ENCODE measurements at places on chromosomes 1 and 21.

DNA sequence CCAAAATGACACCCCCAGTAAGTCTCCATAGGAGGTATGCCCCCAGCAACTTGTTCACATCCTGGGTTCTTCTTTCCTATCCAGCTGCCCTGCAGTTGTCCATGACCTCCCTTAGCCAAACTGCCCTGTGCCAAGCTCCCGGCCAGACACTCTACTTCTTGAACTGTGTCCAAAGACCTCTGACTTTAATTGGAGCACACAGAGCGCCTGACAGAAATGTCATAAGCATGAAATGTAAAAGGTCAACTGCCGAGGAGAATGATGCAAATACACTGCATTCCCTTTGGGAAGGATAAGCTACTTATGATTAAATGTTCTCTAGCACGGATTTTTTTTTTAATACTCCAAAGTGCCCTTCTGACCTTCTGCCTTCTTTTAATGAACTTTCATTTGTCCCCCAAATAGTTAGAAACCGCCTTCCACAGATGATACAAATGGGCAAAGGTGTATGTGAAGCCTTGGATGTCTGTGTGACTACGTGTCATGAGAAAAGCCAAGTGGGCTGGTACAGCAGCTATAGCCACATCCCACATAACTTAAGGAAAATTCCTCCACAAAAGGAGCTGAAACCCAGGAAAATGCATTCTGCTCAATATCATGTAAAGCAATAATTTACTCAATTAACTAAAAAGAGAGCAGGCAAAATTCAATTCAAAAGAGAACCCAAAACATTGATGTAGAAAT, 26.8 kb downstream of the PALMD start:
- DNase-seq: no peak

- DNase-seq: no peak
Measured at GRCh38 chr1:27015260-27015659, 2.6 kb upstream of the TENT5B start.

GRCh38 chr1:39130325-39130724, 74.2 kb upstream of the MACF1 start:
- no peak for DNase-seq

DNA sequence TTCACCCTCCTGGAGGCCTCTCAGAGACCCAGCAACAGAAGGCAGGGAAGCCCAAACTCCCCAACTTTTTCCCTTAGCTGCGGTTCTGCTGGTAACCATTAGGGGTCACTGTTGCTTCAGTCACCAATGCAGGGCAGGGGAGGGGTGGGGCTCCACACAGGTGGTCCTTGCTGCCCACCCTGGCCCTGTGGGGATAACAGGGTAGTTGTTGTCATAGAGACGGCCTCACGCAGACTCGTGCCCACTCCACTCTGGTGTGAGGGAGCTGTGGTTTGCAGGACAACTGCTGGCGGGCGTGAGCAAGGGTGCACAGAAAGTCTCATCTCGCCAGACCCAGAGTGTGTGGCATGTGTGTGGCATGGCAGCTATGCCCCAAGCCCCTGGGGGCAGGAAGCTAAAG, 19.9 kb downstream of the INSRR start:
- DNase-seq: no peak

- DNase-seq: no peak
Measured at GRCh38 chr1:163267962-163268361, 53.8 kb upstream of the NUF2 start.

GRCh38 chr1:189500778-189501177, 976.9 kb downstream of the BRINP3 start:
- no peak for DNase-seq

GRCh38 chr1:226950871-226951270, 10.8 kb downstream of the COQ8A start:
- no peak for DNase-seq

- no peak for DNase-seq
Measured at GRCh38 chr1:63411066-63411465, 43.6 kb downstream of the ALG6 start.

GRCh38 chr1:1622788-1623094, 7.4 kb downstream of the MIB2 start:
- DNase-seq: no peak

DNA sequence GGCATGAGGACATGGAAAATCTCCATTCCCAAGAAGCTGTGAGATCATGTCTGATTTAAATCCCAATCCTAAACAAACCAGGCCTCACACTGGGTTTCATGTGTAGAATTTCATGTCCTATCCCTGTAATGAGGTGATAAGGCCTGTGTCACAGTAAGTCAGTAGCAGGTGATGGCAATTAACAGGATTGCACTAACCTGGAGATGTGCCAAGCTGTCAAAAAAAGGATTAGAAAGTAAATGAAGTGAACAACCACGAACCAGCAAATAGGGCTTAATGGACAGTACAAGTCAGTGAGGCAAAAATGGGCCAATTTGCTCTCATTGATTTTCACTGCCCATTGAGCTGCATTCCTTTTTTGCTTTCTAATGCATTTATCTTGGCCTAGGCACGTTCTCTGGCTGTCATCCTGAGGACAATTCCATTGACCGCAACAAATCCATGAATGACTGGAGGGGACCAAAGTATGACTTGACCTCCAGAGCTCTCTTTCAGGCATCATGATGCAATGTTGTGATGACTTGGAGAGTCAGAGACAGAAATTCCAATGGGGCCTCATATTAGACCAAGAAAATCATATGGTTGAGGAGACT, 673.6 kb upstream of the ADGRL2 start:
- no peak for DNase-seq

- DNase-seq: no peak
Measured at GRCh38 chr21:44006017-44006619, 6.0 kb upstream of the TRAPPC10 start.

- no peak for DNase-seq
Measured at GRCh38 chr1:236400061-236400603, 6.0 kb downstream of the EDARADD start.

DNA sequence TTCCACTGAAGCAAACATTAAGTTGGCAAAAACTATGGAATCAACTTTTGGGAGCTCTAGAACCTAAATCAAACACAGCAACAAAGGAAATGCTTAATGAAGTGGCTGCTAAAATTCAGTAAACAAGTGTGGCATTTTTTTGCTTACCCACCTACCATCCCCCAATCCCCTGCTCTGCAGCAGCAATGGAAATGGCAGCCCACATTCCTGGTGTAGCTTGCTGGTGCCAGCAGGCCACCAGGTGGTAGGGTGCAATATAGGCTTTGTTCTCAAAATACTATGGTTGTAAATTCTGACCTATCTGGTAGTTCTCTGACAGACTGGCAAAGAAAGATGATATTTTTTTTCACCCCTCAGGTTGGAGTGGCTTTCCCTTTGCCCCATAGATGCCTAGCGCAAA, 42.8 kb downstream of the SHCBP1L start:
- DNase-seq: no peak

DNA sequence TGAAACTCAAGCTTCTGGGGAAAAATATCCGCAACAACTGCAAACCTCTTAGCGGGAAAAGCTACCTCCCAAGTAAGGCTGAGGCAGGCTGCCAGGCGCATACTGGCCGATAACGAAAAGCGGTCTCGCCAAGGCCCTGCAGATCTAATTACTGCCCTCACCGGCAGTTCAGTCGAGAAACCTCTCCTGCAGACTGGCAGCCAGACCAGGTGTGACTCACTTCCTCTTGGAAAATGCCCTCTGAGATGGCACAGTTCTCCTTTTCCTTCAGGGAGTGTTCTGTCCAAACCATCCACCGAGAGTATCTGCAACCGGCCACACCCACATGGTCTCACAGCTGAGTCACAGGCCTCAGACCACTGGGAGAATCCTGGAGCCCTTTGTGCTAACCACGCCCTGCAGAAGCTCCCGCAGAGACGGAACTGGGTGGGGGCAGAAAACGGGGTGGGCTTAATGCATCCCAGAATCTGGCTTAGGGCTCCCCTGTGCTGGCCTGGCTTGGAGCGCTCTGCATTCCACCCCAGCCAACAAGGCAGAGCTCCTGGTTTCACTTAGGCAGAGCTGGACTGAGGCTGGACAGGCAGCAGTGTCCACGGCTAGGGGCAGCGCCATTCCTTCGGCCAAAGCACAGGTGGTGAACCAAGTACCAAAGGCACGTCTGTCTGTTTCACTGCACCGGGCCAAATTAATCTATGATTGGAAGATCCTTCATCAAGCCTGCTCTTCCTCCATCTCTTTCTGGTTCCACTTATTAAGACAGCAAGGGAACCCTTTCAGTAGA, 1.2 kb downstream of the S100A10 start:
- DNase-seq: peak; percentile 7

GRCh38 chr1:158002631-158003405, 9.4 kb downstream of the KIRREL1 start:
- no peak for DNase-seq

DNA sequence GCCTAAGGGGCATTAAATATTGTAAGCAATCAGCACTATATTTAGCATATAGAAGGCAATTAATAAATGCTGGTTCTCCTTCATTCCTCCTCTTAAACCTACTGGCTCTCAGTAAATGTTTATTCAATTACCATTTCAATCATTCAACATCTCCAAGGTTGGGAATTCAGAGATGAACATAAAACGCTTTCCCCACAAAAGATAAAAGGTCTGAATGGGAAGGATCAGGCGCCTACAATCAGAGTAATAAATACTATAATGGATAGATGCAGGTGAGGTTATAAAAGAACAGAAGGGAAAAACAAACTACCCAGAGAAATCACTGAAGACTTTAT, 407 bp upstream of the KTI12 start:
- no peak for DNase-seq

DNA sequence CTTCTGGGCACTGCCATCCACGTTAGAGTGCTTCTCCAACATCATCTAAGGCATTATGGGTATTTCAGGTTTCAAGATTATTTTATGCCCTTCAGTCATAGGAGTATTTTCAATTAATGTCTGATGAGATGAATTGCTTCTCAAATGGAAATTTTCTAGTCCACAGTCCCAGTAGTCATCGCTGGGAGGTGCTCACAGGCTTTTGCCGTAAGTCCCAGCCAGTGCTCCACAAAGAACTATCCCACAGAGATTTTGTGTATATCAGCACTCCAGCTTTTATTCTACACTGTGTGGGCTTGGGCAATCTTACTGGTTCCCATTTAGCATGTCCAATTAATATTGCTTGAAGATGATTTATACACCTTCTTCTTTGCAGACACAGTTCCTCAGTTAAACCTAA, 61.0 kb downstream of the SMYD2 start:
- DNase-seq: no peak

DNA sequence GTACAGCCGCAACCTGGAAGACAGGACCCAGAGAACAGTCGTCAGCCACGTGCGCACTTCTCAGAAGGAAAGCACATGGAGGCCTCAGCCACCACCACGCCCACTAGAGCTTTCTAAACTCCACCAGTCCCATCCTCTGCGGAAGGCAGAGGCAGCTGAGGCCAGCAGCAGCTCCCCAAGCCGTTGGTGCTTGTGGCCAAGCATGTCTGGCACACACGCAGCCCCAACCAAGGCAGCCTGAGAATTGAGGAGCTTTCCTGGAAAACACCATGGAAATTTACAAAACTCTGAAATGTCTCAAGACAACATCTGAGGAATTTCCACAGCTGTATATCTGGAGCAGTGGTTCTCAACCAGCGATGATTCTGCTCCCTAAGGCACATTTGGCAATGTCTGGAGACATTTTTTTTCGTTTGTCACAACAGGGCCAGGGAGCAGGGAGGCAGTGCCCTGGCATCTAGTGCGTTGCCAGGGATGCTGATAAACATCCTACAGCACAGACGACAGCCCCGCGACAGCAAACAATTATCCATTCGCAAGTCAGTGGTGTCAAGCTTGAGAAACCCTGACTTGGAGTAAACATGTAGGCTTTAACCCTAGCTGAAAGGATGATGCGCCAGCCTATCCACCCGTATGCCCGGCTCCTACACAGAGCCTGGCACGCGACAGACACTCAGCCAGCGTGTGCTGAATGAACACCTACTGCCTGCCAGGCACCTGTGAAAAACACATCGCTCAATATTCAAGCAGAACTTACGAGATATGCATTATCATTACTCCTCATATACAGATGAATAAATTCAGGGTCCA, 24.7 kb downstream of the NPHP4 start:
- no peak for DNase-seq

DNA sequence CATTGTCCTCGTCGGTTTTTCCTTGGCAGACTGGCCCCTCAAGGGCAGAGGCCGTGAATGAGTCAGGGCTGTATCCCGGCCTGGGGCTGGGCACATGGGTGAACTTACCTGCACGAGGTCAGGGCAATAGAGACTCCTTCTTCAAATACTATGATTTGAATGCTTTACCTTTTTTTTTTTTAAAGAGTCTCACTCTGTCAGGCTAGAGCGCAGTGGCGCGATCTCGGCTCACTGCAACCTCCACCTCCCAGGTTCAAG, 5.0 kb downstream of the LAPTM5 start:
- no peak for DNase-seq

DNA sequence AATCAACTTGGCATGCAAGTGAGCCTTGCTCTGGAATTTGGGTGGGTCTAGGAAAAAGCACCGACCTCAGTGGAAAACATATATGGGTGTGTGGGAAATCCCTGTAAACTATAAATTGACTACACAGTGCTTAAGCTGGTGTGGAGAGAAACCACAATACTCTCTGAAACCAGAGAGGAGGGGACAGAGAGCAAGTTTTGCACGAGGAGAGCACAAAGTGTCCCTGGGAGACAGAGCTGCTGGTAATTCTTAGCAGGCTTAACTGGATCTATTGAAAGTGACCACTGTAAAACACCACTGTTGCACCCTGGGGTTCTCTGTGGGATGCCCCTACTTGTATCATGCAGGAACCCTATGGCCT, 12.8 kb downstream of the KCNJ15 start:
- no peak for DNase-seq

- DNase-seq: no peak
Measured at GRCh38 chr1:214475746-214476145, 75.7 kb downstream of the PTPN14 start.

DNA sequence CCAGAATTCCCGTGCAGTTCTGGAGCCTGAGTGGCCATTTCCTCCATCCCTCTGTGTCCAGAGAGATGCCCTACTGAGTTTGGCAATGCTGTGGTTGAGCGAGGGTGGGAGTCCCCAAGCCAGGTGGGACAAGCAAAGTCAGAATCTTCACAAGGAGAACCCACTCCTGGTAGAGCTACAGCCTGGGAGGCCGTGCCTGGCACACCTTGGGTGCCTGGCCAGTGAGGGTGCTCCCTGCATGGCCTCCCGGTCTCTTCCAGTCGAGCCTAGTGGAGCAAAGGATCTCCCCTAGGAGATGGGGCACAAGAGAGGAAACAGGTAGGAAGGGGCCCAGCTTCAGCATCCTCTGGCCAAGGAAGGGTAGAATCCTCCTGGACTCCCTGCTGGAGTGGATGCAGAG, 57.9 kb downstream of the H3-3A start:
- no peak for DNase-seq

DNA sequence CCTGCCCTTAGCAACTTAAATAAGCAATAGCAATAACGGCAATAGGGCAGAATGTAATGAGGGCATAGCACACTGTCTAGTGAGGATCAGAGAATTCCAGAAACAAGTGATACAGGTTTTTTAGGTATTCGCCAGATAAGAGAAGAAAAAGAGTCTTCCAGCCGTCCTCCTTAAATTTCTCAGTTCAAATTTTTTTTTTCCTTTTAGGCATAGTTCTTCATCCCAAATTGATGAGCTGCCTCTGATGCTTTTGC, 1.8 kb downstream of the PIGV start:
- DNase-seq: no peak

DNA sequence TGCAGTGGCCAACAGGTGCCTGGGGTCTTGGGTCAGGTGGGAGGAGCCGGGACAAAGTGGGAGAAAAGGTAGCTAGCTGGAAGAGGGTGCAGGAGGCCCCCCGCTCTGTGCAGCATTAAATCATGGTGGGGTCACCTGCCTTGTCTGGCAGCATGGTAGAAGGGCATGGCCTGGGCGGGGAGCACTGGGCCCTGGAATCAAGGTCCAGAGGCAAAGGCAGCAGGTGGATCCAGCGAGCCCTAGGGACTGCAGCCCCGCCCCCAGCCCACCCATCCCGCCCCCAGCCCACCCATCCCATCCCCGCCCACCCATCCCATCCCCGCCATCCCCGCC, 16.7 kb upstream of the TTLL10 start:
- no peak for DNase-seq
